ENCODE measurements at places on chromosomes 1 and 21.

DNA sequence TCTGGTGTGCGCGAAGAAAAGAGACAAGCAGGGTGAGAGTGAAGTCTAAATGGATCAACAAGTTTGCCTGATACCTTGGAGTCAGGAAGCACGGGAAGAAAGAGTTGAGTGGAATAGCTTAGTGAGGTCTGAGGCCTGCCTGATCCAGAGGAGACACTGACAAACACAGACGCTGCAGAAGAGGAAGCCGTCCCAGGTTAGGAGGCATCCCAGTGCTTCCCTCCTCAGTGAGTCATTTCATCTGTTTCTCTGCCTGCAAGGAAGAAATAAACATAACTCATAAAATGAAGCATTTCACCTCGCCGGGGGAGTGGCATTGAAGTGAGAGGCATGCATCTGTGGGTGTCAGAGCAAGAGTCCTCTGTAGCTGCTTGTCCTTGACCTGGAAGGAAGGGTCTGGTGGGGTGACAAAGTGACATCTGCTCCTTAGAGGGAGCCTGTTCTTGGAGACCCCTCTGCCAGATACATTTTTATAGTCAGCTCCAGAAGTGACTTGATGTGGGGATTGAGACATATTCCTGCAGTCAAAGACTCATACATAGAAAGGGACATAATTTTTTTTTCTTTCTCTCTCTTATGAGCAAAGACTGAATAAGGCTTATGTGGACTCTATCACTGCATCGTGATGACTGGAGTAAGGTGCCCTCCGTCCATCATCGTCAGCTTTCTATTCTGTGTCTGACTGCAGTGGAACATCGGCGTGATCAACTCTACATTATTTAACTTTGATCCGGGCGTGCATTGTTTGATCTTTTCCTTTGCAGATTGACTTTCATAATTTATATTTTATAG is 256.7 kb downstream of the KIF26B start:
- no peak for DNase-seq

- DNase-seq: no peak
Observed at GRCh38 chr1:57549300-57549699, 125.4 kb upstream of the DAB1 start.

DNA sequence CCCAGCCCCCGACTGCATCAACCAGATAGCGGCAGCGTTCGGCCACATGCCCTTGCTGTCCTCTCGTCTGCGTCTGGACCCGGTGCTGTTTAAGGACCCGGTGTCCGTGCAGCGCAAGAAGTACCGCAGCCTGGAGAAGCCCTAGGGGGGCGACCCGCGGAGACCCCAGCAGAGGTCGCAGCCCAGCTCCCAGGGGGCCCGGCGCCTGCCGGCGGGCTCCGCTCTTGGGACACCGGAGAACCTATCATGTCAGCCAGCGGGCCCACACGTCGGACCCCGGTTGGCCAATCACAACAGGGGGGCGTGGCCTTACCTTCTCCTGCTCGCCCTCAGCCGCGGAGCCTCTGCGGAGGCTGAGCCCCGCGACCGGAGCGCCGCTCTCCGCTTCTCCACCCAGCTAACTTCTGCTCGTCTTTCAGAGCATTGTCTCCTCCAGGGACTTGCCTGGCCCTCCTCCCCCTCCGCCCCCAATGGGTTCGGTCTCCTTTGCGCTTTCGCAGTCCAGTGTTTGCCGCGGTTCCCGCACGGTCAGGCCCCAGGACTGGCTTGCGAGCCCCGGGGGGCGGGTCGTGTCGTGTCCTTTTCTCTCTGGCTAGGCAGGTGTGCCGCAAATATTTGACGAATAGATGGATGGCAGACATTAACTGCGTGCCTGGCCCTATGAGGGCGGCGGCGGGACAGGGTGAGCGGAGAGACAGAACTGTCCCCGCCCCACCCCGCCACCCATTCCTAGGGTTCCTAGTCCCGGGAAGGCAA is 10.5 kb downstream of the SLC30A2 start:
- peak; percentile 89 for DNase-seq

- DNase-seq: no peak
Observed at GRCh38 chr1:22331618-22332423, 119.8 kb upstream of the ZBTB40 start.

DNA sequence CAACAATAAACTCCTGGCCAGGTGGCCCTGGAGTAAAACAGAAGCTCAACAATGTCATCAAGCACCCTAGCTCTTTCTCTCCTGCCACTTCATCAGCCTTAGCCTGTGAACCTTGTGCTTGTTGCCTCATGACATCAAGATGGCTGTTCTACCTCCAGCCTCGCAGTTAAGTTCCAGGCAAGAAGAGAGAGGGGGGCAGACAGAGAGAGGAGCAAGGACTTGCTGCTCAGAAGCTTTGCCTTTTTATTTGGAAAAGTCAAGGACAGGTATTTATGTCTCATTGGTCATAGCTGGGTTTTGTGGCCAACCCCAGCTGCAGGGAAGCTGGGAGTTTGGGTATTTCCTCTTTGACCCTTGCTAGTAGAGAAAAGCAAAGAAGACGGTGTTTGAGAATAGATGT is 60.3 kb upstream of the GADD45A start:
- no peak for DNase-seq

DNA sequence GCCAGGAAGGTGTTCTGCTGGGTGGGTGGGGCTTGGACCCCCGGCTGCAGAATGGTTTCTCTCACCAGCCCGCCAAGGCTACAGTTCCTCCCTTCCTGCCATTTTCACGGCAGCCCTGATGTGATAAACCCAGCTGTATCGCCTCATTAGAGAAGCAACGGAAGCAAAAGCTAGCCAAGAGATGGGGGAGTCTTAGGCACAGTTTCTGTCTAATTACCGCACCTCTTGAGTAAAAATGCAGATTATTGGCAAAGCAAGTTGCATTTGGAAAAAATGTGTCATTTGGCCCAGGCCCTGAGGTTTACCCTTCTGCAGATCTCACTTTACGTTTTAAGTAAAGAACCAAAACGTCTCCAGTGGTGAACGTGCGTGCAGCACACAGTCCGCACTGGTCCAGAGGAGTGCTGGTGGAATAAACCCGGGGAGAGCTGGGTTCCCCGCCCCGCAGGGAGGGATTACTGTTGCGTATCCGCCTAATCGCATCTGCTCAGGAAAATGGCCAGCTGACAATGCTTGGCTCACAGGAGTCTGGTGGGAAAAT is 109.9 kb downstream of the GALNT2 start:
- peak; percentile 71 for DNase-seq

DNA sequence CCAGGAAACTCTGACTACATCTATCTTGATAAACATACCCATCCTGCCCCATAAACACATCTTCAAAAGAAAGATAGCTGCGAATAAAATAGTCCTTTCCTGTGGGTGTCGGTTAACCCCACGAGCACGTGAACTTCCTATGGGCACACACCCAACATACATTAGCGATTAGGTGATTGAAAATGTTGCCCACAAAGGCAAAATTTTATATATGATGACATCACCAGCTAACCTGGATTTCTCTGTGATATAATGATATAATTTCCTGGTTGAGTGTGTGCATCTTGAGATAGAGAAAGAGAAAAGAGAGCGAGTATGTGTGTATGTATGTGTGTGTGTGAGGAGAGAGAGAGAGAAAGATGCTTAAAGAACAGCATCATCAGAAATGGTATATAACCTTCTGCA is 296.1 kb downstream of the PTPRC start:
- DNase-seq: peak; percentile 33
